Activated T-helper 2 cell treated with anti-CD3 and anti-CD28 coated beads, Interferon-gamma antibody, Interleukin-2, Interleukin-4, amounts not matched to agents 10 μg/mL and 5 μg/mL and 100 μg/mL, durations not matched to agents 14 hours and 24 hours and 36 hours (primary cell): ENCODE measurements at places on chromosomes 11 and 22. TPM values are rescaled to one million over a fixed set of nuclear protein-coding genes. Genes with fewer than 3 reads are reported as not detected.

- H3K27ac ChIP-seq, result no peak overlapping the region
- no peaks in the 10 kb centered on the region for H3K36me3 ChIP-seq
- no peaks in the 10 kb centered on the region for H3K27me3 ChIP-seq
- no peak for DNase-seq
Measured at GRCh38 chr22:48052621-48052890, 1290.1 kb downstream of the TBC1D22A start.

DNA sequence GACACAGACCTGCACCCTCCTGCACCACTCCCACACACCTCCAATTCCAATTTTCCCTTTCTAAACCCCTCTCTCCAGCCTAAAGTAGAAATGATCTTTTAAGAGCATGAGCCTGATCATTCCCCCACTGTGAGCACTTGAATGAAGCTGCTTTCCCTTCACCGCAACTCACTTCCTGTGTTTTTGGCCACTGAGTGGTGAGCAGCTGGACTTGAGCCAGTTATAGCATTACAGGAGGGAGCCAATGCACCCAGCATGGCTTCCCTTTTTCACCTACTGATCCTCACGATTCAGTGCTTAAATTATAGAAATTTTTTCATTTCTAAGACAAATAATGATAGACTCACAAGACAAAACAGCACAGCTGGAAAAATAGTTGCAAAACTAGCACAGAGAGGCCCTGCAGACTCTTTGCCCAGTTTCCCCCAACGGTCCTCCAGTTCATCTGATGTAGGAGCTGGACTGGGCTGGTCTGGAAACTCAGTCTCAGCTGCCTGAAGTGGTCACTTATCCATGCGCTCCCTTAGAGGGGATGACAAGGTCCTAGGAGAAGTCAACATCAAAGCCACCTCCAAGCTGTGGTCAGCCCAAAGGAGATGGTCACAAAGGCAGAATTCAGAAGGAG lies 9.7 kb upstream of the APOL4 start:
- DNase-seq, result no peak
- H3K27me3 ChIP-seq, result peaks cover 58% of the 10 kb centered on the region
- H3K4me3 ChIP-seq, result no peak overlapping the region
- no peak overlapping the region for H3K27ac ChIP-seq

- H3K27me3 ChIP-seq, result no peaks in the 10 kb centered on the region
- no peak overlapping the region for H3K27ac ChIP-seq
- H3K36me3 ChIP-seq, result peaks cover 5% of the 10 kb centered on the region
- no peak overlapping the region for H3K4me3 ChIP-seq
- DNase-seq, result no peak
Measured at GRCh38 chr11:76115555-76115954, 90.7 kb downstream of the WNT11 start.

CEND1 gene
- total RNA-seq, result 2.2 and 2.6 TPM in 2 replicates

TSSK2 gene
- total RNA-seq, result not detected in 2 replicates

DNA sequence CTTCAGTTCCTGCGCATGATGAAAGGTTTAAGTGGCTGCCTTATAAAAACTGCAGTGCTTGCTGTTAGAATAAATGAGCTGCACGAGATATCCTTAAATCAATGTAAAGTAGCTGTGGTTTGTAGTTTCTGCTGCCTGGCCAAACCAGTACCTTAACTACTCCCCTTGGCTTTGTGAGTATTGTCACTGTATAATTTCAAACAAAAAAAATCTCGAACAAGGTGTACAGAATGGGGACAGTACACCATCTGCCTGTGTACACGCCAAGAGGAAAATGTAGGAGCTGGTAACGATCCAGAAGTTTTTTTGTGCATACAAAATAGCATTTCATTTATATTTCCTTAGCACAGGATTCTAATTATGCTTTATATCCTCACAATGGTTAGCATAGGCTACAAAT lies 20.6 kb upstream of the NDUFC2 start:
- no peak overlapping the region for H3K27ac ChIP-seq
- peaks cover 52% of the 10 kb centered on the region for H3K36me3 ChIP-seq
- H3K4me1 ChIP-seq, result no peaks in the 10 kb centered on the region
- H3K27me3 ChIP-seq, result no peaks in the 10 kb centered on the region
- no peak overlapping the region for H3K4me3 ChIP-seq

- H3K4me3 ChIP-seq, result no peak overlapping the region
- H3K36me3 ChIP-seq, result no peaks in the 10 kb centered on the region
- no peak for DNase-seq
- H3K27ac ChIP-seq, result no peak overlapping the region
Measured at GRCh38 chr11:119496997-119497396, 74.0 kb upstream of the THY1 start.

- H3K4me3 ChIP-seq, result no peak overlapping the region
- peaks cover 26% of the 10 kb centered on the region for H3K36me3 ChIP-seq
- H3K27ac ChIP-seq, result no peak overlapping the region
Measured at GRCh38 chr11:14323118-14323676, 35.8 kb downstream of the RRAS2 start.

DNA sequence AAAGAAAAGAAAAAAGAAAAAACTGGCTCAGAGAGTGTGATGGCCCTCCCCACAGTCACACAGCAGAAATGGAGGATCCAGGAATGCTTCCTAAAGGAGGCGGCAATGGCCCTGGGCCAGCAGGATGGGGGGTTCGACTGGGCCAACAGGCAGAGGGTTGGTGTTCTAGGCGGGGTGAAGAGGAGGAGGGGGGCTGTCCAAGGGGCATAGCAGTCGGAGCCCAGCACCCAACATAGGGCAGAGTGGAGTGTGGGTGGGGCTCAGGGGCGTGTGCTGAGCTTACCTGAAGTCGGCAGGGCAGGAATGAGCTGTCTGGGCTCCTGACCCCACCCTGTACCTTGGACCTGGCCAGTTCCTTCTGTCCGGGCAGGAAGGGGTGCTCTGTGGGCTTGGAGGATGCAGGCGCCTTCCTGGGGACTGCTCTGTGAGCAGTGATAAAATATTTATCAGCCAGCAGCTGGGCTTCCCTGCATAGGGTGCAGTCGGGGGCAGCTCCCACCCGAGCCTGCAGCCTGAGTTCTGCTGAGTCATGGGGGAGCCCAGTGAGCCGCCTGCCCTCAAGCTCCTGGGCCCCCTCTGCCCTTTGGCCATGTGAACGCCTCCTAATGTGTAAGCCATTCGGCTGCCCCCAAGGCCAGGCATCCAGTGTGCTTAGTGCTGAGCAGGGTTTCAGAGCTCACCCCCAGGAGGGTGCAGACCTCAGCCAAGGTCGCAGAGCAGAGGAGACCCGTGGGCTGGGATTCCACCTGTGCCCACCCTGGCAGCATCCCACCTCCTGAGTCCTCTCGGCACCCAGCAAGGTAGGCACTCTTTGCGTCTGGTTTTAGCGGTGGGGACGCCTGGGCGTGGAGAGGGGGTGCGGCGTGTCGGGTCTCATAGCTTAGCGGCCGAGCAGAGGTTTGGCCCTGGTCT lies 25.3 kb upstream of the PRR5 start:
- no peaks in the 10 kb centered on the region for H3K27me3 ChIP-seq
- H3K4me1 ChIP-seq, result peaks cover 27% of the 10 kb centered on the region
- DNase-seq, result no peak
- H3K27ac ChIP-seq, result no peak overlapping the region
- H3K36me3 ChIP-seq, result no peaks in the 10 kb centered on the region

- no peaks in the 10 kb centered on the region for H3K27me3 ChIP-seq
- H3K4me3 ChIP-seq, result no peak overlapping the region
- no peak overlapping the region for H3K27ac ChIP-seq
- no peaks in the 10 kb centered on the region for H3K36me3 ChIP-seq
Measured at GRCh38 chr11:6437423-6437822, 3.4 kb downstream of the HPX start.

GRCh38 chr11:76620489-76620888 lies 50.1 kb downstream of the LRRC32 start:
- no peak for DNase-seq
- peaks cover 10% of the 10 kb centered on the region for H3K36me3 ChIP-seq
- H3K4me3 ChIP-seq, result no peak overlapping the region
- peaks cover 4% of the 10 kb centered on the region for H3K4me1 ChIP-seq

VEGFB gene
- 67.4 and 82.0 TPM in 2 replicates for total RNA-seq

DNA sequence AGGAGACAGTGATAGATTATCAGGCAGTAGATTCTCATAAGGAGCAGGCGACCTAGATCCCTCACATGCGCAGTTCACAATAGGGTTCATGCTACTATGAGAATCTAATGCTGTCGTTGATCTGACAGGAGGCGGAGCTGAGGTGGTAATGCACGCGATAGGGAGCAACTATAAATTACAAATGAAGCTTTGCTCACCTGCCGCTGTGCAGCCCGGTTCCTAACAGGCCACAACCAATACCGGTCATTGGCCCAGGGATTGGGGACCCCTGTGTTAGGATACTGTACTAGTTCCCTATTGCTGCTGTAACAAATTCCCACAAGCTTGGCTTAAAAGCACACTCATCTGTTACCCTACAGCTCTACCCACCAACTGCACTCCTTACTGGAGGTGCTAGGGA lies 10.7 kb downstream of the B3GNT6 start:
- peaks cover 10% of the 10 kb centered on the region for H3K4me1 ChIP-seq
- no peak overlapping the region for H3K4me3 ChIP-seq
- peaks cover 28% of the 10 kb centered on the region for H3K27me3 ChIP-seq
- no peak overlapping the region for H3K27ac ChIP-seq
- no peaks in the 10 kb centered on the region for H3K36me3 ChIP-seq
- DNase-seq, result no peak

- H3K27ac ChIP-seq, result no peak overlapping the region
- peaks cover 2% of the 10 kb centered on the region for H3K27me3 ChIP-seq
- H3K4me3 ChIP-seq, result no peak overlapping the region
- no peaks in the 10 kb centered on the region for H3K36me3 ChIP-seq
Measured at GRCh38 chr11:68673991-68674390, 10.4 kb upstream of the GAL start.

FERMT3 gene
- 197 and 202 TPM in 2 replicates for total RNA-seq

GPR83 gene
- 0.05 TPM in 1 of 2 replicates, not detected in the other for total RNA-seq

- no peaks in the 10 kb centered on the region for H3K4me1 ChIP-seq
- no peaks in the 10 kb centered on the region for H3K27me3 ChIP-seq
- no peak overlapping the region for H3K4me3 ChIP-seq
- no peak overlapping the region for H3K27ac ChIP-seq
Measured at GRCh38 chr11:60288531-60288930, 8.1 kb downstream of the MS4A4A start.

ISX gene
- not detected in 2 replicates for total RNA-seq

DNA sequence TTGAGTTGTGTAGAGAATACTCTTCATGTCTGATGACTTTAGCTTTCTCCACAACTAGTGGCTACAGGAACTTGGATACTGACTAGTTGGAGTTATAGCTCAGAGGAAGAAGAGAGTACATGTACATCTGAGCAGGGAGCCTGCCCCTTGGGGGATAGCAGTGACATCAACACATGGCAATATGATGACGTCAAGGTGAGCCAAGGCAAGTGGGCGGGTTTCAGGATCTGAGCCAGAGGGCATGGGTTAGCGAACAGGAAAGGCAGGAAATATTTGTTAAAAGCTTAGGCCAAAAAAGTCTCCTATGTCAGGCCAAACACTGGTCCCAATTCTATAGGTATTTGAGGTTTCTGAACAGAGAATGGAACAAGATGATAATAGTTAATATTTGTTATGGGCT lies 42.0 kb upstream of the HORMAD2 start:
- DNase-seq, result no peak
- H3K4me1 ChIP-seq, result peaks cover 1% of the 10 kb centered on the region
- H3K27me3 ChIP-seq, result no peaks in the 10 kb centered on the region

DNA sequence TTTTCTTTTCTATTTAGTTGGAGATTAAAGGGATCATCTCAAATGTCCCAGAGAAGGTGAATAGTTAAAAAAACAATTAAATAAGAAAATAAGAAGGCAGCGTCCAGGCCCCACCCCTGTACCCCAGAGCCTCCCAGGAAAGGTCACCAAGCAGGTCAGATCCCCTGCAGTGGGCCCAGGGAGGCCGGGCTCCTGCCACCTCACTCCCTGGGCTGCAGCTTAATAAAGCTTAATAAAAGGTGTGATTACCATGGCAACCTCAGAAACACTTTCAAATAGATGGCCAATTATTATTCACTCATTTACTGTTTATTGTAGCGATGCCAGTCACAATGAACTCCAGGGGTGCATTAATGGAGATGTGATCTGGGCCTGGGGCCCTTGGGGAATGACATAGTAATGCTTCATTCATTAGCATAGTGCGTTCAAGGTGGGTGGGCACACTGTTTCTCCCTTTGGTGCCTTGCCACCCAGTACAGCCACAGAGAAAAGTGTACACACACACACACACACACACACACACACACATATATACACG lies 386.2 kb downstream of the CADM1 start:
- peaks cover 2% of the 10 kb centered on the region for H3K27me3 ChIP-seq
- no peak overlapping the region for H3K4me3 ChIP-seq
- H3K4me1 ChIP-seq, result no peaks in the 10 kb centered on the region

- H3K27me3 ChIP-seq, result peaks cover 21% of the 10 kb centered on the region
- no peak for DNase-seq
- H3K36me3 ChIP-seq, result no peaks in the 10 kb centered on the region
- no peak overlapping the region for H3K4me3 ChIP-seq
- H3K27ac ChIP-seq, result no peak overlapping the region
Measured at GRCh38 chr22:30804626-30805025, 110.0 kb downstream of the OSBP2 start.

C11orf21 gene
- total RNA-seq, result 3.1 and 3.4 TPM in 2 replicates

DNA sequence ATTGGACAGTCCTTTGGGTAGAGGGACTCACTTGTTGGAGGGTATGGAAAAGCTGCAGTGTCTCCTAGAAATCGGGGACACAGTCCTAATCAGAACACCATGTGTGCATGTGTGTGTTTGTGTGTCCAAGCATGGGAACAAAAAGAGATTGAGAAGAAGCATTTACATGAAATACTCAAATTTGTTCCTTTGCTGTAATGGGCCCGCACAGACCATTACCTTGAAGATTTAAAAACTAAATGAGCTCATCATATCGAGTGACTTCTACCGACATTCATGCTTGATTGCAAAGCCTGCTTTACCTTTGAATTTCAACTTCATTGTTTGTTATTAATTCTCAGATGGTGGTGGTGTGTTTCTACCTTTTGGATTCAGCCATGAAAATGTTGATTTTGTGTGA lies 106.9 kb downstream of the ZBTB16 start:
- no peak for DNase-seq
- H3K4me3 ChIP-seq, result no peak overlapping the region
- peak overlapping the region; percentile 48 for H3K27ac ChIP-seq
